ENCODE measurements at places on chromosomes 1 and 21.

DNA sequence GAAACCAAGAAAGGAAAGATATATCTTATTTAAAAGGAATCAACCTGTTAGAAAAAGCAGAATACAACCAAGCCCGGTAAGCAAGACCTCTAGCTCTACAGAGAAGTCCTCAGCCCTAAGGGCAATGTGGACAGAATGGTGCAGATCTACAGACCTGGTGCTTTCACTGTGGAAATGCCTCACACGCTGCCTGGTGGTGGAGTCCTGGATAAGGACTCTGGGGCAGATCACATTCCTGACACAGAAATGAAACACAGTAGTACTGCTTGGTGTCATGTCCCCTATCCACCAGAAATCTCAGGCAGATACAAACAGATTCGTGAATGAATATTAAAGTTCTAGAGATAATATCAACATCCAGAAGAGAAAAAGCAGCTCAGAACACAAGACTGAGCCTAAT lies 6.8 kb downstream of the CNN3 start:
- no peak for DNase-seq

GRCh38 chr1:99606306-99606705 lies 39.6 kb upstream of the PALMD start:
- DNase-seq = no peak

GRCh38 chr1:51564124-51564523 lies 45.1 kb upstream of the EPS15 start:
- DNase-seq = no peak

GRCh38 chr1:14913482-14914177 lies 239.9 kb upstream of the TMEM51 start:
- no peak for DNase-seq

GRCh38 chr1:180026556-180026955 lies 71.9 kb downstream of the CEP350 start:
- no peak for DNase-seq

- no peak for DNase-seq
These were observed 24.5 kb upstream of the SHCBP1L start for GRCh38 chr1:182977480-182977879.

DNA sequence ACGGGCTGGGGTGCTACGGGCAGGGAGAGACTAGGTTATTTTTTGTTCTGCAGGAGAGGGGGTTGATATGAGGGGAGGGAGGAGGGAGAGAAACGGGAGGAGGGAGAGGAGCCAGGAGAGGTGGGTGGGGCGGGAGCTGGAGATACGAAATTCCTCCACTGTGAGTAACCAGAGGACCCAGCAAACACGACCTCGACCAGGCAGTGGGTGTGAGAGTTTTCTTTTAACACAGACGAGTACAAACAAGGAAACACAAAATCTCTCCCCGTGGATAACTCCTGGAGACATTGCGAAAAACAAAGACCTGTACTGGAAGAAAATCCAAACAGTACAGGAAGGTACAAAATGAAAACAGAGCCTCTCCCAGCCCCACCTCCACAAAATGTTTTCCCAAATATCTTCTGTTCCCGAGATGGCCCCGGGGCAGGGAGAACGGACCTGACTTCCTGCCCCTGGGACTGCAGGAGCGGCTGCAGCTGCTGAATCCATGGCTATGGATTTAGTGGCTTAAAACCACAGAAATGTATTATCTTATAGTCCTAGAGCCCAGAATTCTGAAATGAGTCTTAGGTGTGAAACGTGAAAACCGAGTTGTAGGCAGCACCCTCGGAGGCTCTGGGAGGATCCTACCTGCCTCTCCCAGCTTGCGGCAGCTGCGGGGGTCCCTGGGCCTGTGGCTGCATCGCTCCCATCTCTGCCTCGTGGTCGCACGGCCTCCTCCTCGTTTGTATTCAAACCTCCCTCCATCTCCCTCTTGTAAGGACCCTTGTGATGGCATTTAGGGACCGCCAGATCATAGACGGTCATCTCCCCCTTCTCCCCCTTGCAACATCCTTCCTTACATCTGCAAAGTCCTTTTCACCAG lies 82.2 kb downstream of the RIPK4 start:
- DNase-seq = no peak

DNA sequence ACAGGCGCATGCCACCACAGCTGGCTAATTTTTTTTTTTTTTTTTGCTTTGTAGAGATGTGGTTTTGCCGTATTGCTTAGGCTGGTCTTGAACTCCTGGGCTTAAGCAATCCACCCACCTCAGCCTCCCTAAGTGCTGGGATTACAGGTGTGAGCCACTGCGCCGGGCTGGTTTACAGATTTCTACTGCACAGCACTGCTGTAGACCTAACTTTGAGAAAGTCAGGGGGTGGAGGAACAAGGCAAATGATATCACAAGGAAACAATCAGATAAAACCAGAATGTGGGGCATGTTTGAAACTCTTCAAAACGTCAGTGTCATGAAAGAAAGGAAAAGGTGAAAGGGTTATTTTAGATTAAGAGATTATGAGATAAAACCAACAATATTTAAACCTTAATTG lies 45.3 kb downstream of the URB2 start:
- no peak for DNase-seq

- DNase-seq = peak; percentile 17
These were observed 31.9 kb downstream of the PRDM15 start for GRCh38 chr21:41847066-41847804.

- DNase-seq = no peak
These were observed 265.5 kb downstream of the ST6GALNAC3 start for GRCh38 chr1:76340056-76340455.

- no peak for DNase-seq
These were observed 34.9 kb downstream of the ADAMTS1 start for GRCh38 chr21:26810266-26810665.

DNA sequence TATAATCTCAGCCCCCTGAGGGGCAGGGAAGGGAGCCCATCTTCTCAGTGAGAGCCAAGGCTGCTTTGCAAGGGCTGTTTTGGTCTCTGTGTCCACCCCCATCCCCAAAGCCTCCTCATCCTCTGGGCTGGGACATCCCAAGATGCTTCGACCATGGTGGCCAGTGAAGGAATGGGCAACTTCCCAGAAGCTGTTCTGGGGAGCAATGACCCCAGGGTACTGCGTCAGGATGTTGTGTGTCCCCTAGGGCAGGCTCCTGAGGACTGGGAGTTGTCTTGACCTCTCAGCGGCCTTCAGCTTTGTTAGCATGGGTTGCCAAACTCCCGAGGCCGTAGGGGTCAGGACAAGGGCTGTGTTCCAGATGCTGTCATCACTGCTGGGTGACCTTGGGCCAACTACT lies 238.4 kb upstream of the POU3F1 start:
- no peak for DNase-seq

DNA sequence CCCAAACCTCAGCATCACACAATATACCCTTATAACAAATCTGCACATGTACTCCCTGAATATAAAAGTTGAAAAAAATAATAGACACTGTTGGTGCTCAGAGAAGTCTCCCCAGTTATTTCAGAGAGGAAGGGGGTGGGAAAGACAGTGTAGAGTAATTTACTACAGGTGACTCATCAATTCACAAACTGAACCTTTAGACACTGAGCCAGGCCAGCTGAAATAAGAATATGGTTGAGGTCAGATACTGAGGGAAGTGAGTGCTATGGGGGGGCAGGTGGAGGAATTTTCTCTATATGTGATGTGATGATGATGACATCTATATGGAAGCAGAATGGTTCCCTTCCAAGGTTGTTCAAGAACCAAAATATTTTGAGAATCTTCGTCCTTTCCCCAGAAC lies 50.1 kb downstream of the MRPL39 start:
- no peak for DNase-seq

DNA sequence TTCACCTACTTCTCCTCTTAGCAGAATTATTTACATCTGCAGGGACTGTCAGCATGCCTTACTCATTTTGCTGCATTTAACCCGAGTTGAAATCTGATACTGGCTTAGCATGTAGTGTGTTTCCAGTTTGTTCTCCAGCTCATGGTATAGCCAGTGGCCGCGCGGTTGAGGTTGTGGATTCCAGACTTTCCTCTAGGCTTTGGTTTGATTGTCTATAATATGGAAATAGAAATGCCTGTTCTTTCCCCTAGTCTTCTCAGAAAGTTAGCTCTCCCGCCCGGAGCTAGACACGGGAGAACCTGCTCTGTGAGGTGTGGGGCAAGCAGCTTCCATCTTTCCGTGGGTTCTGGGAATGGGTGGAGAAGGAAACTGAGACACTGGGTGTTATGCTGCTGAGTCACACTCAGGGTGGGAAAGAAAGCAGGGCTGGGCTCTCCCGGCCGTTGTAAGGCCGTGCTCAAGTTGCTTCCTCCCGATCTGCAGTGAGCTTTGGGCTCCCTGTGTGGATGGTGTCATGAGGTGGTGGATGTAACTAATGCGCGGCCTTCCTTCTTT lies 206.8 kb upstream of the TMEM51 start:
- no peak for DNase-seq

DNA sequence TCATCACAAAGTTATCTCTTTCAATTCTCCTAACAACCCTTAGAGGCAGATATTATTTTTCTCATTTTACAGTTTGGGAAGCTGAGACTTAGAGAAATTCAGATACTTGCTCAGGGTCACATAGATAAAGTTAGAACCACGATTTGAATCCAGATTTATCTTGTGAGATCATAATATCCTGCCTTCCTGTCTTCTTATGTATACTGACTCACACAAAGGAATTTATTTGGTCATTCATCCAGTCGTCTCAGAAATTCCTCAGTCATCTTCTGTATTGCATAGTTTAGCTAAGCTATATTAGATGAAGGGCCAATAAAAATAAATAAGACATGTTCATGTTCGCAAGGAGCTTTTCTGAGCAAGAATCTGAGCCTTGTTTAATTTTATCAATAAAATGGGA lies 35.8 kb upstream of the RUNX1 start:
- DNase-seq = no peak

GRCh38 chr1:208302699-208303238 lies 58.6 kb upstream of the PLXNA2 start:
- no peak for DNase-seq

- DNase-seq = no peak
These were observed 109.5 kb downstream of the ASH1L start for GRCh38 chr1:155453141-155453540.

GRCh38 chr1:68117416-68117815 lies 67.0 kb upstream of the DIRAS3 start:
- no peak for DNase-seq

DNA sequence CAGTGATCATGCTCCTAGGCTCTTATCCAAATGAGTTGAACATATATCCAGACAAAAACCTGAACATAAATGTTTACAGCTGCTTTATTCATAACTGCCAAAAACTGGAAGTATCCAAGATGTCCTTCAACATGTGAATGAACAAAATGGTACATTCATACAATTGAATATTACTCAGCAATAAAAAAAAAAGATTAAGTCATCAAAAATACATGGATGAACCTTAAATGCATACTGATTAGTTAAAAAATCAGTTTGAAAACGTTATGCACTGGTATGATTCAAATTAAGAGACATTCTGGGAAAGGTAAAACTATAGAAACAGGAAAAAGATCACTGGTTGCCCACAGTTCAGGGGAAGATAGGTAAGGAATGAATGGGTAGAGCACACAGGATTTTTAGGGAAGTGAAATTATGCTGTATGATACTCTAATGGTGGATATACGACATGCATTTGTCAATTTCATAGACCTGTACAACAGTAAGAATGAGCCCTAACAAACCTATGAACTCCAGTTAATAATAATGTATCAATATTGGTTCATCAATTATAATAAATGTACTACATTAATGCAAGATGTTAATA lies 3.1 kb downstream of the LRRC40 start:
- DNase-seq = no peak

- no peak for DNase-seq
These were observed 289.6 kb upstream of the DAB1 start for GRCh38 chr1:57713501-57713900.

DNA sequence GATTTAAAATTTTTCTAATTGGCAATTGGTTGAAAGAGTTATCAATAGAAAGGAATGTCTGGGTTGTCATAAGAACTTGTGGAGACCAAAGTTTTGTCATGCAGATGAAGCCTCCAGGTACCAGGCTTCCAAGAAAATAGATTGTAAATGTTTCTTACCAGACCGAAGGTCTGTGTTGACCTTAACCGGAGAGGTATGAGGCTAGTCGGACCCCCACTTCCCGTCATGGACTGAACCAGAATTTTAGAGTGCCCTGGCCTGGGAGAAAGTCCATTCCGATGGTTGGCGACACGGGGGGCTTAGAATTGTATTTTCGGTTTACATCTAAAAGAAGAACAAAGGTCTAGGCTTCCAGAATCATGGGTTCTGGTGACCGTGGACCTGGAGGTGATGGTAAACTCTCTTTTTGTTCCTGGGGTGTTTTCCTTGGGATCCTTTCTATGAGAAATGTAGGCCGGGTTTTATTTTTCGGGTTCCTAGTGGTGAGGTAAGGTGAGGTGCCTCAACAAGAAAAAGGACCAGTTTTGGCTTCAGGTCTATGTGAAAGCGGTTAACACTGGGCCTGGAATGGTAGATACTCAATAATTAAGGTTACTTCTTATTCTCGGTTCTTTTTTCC lies 405 bp upstream of the UHMK1 start:
- DNase-seq = no peak

GRCh38 chr1:187413405-187414169 lies 584.8 kb downstream of the PLA2G4A start:
- DNase-seq = peak; percentile 9
